ENCODE measurements at places on chromosomes 12 and 14.

DNA sequence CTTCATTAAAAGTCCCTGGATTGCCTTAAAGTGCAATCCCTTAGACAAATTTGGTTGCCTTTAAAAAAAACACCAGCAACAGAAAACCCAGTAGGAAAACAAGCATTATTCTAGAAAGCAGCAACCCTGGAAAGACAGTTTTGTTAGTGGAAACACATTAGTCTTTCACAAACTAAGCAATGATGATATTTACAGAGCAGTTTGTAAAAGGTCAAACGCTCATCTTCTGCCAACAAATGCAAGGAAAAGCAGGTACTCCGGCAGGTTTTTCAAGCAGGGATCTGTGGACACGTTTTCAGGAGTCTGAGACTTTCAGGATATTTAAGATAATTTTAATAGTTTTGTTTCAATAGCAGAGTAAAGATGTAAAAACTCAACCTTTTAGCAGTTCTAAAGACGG, 202.2 kb downstream of the EXOC5 start:
- no peak for DNase-seq

DNA sequence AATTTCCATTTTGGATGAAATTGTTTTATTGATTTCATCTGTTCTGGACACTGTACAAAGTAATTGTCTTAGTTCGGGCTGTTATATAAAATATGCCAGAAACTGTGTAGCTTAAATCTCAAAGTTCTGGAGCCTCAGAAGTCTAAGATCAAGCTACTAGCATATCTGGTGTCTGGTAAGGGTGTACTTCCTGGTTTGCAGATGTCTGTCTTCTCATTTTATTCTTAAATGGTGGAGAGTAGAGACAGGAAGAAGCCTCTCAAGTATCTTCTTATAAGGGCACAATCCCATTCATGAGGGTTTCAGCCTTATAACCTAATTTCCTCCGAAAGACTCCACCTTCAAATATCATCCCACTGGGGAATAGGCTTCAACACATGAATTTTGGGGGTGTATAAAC, 51.3 kb downstream of the MON2 start:
- DNase-seq = no peak

- no peak for DNase-seq
Measured at GRCh38 chr12:129887101-129887500, 16.7 kb downstream of the TMEM132D start.

DNA sequence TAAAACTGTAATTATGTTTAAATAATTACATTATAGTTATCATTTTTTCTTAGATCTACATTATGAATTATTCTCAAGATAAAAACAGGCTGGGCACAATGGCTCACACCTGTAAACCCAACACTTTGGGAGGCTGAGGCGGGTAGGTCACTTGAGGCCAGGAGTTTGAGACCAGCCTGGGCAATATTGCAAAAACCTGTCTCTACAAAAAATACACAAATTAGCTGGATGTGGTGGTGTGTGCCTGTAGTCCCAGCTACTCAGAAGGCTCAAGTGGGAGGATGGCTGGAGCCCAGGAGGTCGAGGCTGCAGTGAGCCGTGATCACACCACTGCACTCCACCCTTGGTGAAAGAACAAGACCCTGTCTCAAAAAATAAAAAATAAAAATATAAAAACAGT, 40.3 kb upstream of the KCNJ8 start:
- DNase-seq = no peak

DNA sequence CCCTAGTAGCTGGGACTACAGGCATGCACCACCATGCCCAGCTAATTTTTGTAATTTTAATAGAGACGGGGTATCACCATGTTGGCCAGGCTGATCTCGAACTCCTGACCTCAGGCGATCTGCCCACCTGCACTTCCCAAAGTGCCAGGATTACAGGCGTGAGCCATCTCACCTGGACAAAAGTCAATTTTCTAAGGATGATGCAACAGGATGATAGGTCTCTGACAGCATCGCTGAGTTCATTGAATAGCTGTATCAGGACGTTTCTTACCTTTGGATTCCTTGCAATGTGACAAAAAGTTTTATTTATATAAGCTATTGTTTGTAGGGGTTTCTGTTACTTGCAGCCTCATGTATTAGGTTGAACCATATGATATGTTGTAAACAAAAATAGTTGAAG, 55.5 kb upstream of the PCED1B start:
- no peak for DNase-seq

- peak; percentile 93 for DNase-seq
Measured at GRCh38 chr12:26469421-26470180, 274.2 kb downstream of the SSPN start.

DNA sequence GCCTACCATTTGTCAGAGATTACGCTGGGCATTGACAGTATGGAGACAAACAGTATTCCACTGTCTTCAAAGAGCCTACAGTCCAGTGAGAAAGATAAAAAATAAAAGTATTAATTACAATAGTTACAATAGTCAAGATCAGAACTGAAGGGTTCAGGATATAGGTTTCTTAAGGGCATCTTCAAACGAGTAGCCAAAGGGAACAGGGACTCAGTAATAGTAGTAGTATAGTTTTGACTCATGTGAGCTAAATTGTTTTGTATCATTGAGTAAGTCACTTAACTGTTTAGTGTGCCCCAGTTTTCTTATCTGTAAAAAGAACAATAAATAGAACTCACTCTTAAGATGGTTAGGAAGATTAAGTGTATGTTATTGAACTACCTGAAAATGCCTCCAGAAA, 123.6 kb downstream of the METTL25 start:
- no peak for DNase-seq

GRCh38 chr14:75837151-75837787, 144.5 kb downstream of the TGFB3 start:
- DNase-seq = peak; percentile 9

GRCh38 chr12:2944401-2945047, 14.7 kb upstream of the TEAD4 start:
- no peak for DNase-seq

GRCh38 chr14:103074729-103075367, 9.2 kb upstream of the LBHD2 start:
- DNase-seq = peak; percentile 95

DNA sequence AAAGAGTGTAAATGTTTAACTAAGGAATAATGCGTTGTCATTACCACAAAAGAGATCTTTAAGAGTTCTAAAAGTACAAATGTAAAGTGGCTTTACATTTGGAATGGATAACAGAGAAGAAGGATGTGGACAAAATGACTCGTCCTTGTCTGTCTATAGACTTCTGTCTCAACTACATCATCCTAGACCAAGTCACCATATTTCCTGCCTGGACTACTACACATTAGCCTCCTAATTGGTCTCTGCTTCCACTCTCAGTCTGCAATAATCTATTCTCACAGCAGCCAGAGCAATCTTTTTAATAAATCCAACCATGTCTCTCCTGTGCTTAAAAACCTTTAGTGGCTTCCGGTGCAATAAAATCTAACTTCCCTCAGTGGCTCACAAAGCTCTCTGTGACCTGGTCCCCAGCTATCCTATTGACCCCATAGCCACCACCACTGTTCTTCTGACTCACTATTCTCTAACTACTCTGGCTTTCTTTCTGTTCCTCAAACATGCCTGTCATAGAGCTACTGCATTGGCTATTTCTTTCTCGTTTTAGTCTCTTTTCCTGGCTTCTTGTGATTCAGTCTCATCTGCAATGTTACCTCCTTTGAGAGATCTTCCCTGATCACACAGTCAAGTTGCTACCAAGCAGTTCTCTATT, 91.1 kb downstream of the MYF5 start:
- DNase-seq = no peak

DNA sequence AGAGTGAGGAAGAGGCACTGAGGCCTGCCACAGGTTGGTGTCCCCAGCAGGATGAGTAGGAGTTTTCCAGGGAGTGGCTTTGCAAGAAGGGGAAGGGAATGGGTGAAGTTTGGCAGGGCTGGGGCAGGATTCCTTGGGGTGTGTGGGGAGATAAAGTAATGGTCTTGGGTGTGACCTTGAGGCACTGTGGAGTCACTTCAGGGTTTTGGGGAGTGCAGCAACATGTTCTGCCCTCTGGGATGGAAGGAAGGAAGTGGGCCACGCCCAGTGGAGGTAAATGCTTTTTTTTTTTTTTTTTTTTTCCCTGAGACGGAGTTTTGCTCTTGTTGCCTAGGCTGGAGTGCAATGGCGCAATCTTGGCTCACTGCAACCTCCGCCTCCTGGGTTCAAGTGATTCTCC, 108.9 kb downstream of the ADCK1 start:
- no peak for DNase-seq

DNA sequence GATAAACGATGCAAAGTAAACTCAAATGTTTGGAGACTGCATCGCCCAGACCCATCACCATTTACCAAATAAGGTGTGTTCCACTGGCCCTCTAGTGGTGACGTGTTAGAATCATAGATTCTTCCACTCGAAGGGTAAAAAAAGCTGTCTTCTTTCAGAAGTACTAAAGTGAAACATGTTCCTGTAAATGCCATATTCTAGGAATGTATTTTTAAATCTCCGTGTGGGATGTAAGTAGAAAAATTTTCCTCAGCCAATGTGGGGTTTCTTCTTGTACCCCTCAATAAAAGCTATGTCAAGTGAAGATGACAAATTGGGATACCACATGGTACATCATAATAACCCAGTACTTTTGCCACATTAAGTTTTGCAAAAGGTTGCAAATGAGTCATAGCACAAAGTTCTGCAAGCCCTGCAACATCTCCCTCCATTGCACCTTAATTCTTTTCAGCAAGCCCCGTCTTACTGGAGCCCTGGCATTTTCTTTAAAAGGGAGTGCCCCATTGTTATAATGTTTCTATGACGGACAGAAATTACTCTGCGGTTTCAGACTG, 100.8 kb downstream of the CCER1 start:
- DNase-seq = peak; percentile 4

DNA sequence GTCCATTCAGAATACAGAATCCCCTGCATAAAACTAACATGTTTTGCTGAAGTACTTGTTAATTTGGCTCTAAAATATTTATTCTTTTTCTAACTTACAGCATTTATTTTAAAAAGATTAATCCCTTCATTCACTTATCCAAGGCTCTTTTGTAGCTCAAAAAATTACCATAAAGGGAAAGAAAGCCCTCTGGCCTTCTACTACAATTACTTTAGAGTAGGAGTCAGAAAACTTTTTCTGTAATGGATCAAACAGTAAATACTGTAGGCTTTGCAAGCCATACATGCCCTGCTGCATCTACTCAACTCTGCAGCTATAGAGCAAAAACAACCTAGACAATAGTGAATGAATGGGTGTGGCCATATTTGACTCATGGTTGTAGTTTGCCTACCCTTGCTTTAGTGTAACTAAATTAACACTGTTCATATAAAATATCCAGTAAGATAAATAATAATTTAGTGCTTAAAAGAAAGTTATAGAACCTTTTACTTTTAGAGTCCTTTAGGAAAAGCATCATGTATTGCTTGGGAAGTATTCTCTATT, 74.2 kb upstream of the ZFP36L1 start:
- no peak for DNase-seq

DNA sequence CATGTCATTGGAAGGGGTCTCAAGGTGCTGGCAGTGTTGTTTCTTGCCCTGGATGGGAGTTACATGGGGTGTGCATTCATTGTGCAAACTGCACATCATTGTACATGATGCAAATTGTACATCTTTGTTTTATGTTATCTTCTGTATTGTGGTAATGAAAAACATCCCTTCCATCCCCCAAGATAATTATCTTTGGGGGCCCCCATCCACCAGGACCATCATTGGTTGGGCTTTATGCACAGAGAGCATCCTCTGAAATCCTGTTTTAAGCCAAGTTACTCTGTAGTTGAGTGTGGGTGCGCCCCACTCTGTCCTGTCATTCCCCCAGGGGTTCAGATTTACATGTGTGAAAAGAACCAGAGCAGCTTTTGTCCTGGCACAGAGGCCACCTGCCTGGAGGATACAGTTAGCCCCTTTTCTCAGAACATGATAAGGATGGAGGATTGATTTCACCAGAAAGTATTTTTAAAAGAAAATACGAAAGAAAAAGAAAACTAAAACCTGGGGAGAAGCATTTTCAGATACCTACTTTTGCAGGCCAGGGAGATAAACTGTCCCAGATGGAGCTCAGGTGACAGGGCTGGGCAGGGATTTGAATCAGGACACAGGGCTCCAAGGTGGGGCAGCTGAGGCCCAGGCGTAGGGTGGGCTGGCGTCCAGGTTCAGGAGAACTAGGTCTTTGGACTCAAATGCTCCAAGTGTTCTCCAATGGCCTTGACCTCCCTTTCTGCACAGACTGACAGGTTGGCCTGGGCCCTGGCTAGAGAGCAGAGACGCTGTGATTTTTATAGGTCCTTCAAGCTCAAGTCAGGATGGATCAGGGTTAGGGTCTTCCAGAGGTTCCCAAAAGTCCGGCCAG, 17.2 kb downstream of the WSCD2 start:
- no peak for DNase-seq

Measured in inflammatory macrophage treated with lipopolysaccharide for 1 hour (primary cell).